ENCODE measurements at places on chromosomes 2 and 18.

DNA sequence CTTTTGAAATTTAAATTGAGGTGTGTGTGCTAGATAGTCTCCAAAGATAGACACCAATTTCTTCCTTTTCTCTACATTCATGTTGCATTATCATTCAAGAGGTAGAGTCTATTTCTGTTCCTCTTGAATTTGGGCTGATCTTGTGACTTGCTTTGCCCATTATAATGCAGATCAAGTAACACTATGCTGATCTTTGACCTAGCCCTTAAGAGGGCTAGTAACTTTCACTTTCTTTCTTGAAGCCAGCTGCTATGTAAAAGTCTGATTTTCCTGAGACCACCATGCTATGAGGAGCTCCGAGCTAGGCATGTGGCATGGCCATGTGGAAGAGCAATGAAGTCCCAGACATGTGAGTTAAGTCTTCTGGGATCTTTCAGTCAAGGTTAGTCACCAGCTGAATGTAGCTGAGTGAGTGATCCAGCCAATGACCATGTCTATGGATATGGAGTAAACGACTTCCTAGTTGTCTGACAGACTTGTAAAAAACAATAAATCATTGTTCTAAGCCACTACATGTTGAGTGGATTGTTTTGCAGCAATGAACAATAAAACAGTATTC lies 189.4 kb upstream of the CWC22 start:
- no peak for DNase-seq

DNA sequence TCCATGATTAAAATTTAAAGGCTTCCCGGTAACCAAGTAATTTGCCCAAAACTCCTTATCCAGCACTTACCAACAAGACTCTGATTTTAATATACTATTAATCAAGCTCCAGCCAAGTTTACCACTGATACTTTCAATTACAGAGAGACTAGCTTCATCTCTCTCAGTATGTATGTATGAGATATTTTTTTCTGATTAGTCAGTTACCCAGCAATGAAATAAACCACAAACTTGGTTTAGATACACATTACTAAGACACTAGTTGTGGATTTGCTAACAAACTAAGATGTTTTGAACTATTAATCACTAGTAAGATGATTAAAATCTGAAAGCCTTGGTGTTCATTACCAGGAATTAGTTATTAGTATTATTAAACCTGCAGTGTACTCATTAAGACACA lies 1272.2 kb upstream of the ACVR2A start:
- no peak for DNase-seq

- no peak for DNase-seq
Measured at GRCh38 chr2:144996225-144996795, 476.4 kb upstream of the ZEB2 start.

DNA sequence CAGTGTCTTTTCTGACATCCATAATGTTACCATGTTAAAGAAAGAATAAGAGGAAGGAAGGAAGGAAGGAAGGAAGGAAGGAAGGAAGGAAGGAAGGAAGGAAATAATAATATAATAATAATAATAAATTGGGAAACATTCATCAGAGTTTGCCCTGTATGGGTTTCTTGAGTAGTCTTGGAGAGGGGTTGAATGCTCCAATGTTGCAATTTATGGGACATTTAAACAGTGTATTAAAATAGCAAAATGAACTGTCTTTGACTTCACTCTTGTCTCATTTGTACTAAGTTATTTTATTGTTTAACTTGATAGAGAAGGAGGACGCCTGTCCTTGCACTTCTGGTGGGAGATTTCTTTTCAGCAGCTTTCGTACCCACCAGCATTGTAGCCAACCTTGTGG lies 277.7 kb downstream of the RNF144A start:
- DNase-seq = no peak

DNA sequence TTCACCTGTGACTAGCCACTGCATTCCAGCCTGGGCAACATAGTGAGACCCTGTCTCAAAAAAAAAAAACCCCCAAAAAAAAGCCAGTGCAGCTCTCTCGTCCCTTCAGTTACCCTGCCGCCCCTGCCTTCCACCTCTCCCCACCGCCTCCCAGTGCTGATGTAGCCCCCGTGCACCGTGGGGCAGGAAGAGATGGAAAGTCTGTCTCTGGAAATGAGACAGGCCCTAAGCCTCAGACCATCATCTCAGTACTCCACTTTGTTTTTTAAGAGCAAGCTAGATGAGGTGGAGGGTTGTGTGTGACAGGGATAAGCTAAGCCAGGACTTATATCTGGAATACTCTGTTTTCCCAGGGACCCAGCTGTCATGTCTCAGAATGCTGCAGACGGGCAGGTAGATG lies 32.0 kb downstream of the MERTK start:
- no peak for DNase-seq

GRCh38 chr2:3486047-3487027 lies 33.0 kb downstream of the ADI1 start:
- no peak for DNase-seq

- no peak for DNase-seq
Measured at GRCh38 chr2:190948671-190949070, 65.3 kb downstream of the STAT1 start.

- DNase-seq = no peak
Measured at GRCh38 chr2:191622374-191623320, 55.3 kb upstream of the NABP1 start.

- DNase-seq = no peak
Measured at GRCh38 chr2:134275058-134275862, 21.4 kb downstream of the MGAT5 start.

GRCh38 chr2:147829106-147829505 lies 15.7 kb upstream of the ACVR2A start:
- peak; percentile 35 for DNase-seq

- no peak for DNase-seq
Measured at GRCh38 chr2:135169900-135170753, 118.0 kb downstream of the RAB3GAP1 start.

GRCh38 chr2:52311862-52312261 lies 1279.9 kb upstream of the NRXN1 start:
- DNase-seq = no peak

DNA sequence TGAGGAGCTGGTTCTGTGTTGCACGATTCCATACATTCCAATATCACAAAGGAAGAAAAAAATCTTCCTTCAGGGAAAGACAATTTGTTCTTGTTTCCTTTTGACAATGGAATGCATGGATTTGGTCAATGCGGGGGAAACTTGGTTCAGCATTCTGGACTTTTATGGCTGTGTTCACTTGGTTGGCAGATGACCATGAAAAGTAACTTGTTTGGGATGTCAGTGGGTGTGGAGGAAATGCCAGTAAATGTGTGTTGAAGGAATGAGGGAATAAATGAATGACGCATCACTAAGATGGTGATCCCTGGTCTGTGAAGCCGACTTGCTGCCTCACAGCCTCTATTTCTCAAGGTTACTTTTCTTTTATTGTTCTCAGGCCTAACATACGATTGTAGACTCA lies 53.7 kb downstream of the THUMPD2 start:
- no peak for DNase-seq

- no peak for DNase-seq
Measured at GRCh38 chr2:169303579-169304305, 58.6 kb downstream of the LRP2 start.

GRCh38 chr2:15912203-15912602 lies 28.1 kb upstream of the MYCN start:
- DNase-seq = no peak

GRCh38 chr2:84701880-84702279 lies 179.0 kb downstream of the TRABD2A start:
- DNase-seq = no peak

- no peak for DNase-seq
Measured at GRCh38 chr2:212078103-212078502, 460.5 kb downstream of the ERBB4 start.

GRCh38 chr2:24211408-24211807 lies 36.6 kb downstream of the FAM228A start:
- no peak for DNase-seq

- peak; percentile 86 for DNase-seq
Measured at GRCh38 chr18:69400253-69400975, at the start of gene DOK6. Gene DOK6, plus strand, starts transcription at chr18:69400888.

DNA sequence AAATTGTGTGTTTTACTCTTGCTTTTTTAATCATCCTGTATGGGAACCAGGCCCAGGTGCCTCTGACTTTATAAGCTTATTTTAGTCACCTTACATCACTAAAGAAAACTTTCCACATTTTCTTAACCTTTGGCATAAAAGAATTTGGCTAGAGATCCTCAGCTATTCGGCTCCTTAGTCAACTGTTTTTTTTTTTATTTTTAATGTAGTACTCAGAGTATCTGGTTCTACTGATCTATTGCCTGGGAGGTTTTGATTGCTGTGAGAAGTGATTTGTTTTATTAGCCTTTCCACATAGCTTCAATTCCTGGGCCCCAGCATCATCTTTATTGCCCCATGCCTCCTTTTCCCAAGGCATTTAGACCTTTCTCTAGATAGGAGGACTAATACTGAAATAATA lies 121.0 kb downstream of the MYO1B start:
- DNase-seq = no peak

GRCh38 chr18:35624146-35624545 lies 42.6 kb downstream of the GALNT1 start:
- no peak for DNase-seq

DNA sequence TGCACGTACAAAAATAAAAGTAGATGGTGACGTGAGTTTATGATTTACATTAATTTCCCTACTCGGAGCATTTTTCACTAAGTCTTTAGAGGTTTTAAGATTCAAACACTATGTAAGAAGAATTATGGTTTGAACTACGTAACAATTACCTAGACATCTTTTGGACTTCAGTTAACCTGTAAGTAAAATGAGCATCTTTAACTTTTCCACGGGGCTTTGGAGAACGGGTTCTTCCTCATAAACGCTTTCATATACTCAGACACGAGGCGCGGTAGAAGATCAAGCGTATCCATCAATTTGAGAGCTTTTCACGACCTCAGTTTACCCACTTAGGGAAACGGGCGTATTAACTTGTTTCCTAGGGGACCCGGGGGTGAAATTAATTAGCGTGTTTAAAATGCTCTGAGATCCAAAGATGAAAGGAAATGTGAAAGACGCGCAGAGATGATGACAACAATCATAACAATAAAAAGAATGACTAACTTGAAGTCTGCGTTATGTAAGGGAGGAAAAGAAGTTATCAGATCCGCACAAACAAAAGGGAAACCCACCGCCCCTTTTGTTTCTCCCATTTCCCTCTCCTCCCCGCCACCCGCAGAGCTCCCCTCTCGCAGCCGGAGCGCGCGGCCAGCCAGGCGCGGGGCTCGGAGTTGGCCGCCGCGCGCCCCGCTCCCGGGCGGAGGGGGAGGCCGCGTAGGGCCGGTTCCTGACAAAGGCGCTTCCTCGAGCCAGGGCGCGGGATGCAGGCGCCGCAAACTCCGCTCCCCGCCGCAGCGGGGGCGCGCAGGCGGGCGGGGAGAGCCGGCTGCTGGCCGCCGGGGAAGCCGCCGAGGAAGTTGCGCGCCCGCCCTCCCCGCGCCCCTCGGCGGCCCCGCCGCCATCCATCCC lies 807 bp downstream of the PELI1 start:
- peak; percentile 11 for DNase-seq

- no peak for DNase-seq
Measured at GRCh38 chr18:56066524-56067213, 478.7 kb upstream of the TCF4 start.

DNA sequence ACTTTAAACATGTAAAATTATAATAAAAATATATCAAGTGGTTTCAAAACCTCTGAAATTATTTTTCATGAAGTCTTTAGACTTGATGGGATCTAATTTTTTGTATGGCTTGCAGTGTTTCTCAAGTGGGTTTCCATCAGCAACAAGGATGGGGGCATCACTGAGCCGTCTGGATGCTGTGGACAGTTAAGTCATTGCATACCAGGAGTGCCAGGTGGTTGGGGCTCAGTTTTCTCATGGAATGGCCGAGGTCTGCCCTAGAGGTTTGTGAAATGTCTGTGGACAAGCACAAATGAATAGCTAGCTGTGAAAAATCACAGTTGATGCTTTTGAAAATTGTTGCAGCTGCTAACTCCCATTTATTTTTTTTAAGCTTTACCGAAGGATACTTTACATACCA lies 1.7 kb downstream of the PRELID3A start:
- DNase-seq = no peak

GRCh38 chr2:62920070-62920469 lies 130.6 kb upstream of the OTX1 start:
- DNase-seq = no peak

GRCh38 chr18:2979871-2980790 lies 32.8 kb downstream of the LPIN2 start:
- no peak for DNase-seq

GRCh38 chr2:111117598-111118480 lies 2.9 kb upstream of the BCL2L11 start:
- DNase-seq = no peak

DNA sequence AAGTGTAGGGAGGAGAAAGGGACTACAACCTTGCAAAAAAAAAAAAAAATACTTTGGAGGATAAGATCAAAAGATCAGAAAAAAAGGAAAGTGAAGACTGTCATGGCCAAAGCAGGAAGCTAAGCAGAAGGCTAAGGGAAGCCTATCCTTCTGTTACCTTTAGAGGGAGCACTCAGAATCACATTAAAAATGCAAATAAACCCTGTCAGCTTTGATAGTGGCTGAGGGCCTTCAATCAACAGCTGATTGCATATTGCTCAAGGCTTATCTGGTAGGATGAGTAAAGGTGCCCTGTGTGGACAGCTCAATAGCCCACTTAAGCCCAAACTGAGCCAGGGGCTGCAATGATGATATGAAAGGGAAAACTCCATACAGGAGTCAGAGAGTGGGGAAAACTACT lies 1021.2 kb downstream of the LRP1B start:
- no peak for DNase-seq

DNA sequence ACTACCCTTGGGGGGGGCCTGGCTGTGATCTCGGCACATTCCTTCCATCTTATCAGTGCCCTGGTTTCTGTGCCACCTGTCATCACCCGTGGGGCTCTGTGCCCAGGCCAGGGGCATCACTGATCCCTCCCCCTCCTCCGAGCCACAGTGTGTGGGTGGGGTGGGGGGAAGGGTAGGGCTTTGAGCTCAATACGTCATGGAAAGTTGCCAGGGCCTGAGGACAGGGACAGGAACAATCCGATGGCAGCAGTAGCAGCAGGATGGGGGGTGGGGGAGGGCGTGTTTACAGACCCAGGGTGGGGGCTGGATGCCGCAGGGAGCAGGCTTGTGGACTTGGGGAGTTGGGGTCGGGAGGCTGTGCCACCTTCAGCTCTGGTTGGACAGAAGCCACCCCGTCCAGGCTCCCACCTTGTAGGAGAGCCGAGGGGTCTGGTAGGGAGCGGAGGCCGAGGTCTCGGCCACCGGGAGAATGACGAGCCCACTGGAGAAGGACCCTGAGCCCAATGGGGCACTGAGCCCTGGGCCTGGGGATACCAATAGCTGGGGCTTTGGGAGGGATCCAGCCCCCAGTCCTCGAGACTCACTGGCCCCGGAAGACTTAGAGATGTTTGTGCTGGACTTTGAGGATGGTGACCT lies 3.5 kb downstream of the SLC4A3 start:
- no peak for DNase-seq
